ENCODE measurements at places on chromosomes 11 and 22.

DNA sequence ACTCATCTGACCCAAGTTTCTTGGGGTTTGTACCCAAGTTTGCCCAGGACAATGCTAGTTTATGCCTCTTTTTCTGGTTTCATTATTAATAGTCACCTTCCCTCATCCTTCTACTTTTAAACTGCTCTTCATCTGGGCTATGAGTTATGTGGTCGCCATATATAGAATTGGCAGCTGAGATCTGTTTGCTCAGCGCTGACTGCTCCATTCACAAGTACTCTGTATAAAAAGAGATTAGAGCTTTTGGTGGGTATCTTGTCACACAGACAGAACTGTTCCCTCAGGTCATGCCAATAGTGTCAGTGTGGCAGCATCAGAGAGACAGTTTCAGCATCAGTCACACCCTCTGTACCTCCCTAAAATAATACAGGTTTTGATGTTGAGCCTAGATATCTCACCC lies 326.0 kb downstream of the RAB38 start:
- no peak for DNase-seq

DNA sequence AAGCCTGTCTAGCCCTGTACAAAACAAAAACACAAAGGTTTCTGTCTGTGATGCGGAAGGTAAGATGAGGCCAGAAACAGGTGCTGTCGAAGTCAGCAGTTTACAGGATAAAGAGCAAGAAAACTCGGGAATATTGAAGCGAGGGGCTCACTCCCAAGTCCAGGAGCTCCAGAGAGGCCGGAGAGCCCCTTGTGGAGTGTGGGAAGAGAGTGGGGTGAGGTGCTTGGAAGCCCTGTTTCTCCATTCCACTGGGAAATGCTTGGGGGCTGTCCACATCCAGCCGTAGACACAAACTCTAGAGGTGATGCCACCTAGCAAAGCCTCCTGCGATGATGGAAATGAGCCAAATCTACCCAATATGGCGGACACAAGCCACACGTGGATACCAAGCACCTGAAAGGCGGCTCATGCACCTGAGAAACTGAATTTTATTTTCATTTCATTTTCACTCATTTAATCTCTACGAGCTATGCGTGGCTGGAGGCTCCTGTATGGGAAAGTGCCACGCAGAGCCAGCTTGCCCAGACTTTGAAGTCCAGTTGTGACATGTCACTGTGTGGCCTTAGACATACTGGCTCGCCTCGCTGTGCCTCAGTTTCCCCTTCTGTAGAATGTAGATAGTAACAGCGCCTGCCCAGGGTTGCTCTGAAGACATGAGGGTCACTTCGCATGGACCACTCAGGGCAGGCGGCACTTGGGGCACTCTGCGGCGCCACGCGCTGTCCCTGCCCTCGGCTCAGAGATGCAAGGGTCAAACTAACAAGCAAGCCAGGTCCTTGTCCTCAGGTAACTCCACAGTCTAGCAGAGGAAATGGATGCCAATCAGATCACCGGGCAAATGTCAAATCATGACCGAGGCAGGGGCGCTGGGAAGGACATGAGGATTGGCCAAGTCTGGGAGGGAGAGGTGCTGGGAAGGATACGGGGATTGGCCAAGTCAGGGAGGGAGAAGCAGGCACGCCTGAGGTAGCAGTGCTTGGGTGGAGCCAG lies 684.7 kb downstream of the TBC1D22A start:
- DNase-seq: no peak

DNA sequence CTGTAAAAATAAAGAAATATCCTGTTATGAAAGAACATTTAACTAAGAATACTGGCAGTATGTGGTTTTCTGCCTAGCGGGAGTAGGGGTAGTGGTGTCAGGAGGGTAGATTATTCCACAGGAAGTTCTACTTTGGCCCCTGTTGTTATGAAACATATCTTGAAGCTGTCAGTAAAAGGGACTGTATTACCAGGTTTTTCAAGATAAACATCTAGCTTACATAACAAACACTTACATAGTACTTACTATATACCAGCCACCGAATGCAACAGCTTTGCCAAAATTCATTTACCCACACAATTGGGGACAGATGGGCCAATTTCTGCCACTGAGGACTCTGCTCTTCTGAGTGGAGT lies 3.7 kb downstream of the TMEM123 start:
- no peak for DNase-seq

- DNase-seq: no peak
Measured at GRCh38 chr22:36323182-36323854, 64.4 kb downstream of the MYH9 start.

DNA sequence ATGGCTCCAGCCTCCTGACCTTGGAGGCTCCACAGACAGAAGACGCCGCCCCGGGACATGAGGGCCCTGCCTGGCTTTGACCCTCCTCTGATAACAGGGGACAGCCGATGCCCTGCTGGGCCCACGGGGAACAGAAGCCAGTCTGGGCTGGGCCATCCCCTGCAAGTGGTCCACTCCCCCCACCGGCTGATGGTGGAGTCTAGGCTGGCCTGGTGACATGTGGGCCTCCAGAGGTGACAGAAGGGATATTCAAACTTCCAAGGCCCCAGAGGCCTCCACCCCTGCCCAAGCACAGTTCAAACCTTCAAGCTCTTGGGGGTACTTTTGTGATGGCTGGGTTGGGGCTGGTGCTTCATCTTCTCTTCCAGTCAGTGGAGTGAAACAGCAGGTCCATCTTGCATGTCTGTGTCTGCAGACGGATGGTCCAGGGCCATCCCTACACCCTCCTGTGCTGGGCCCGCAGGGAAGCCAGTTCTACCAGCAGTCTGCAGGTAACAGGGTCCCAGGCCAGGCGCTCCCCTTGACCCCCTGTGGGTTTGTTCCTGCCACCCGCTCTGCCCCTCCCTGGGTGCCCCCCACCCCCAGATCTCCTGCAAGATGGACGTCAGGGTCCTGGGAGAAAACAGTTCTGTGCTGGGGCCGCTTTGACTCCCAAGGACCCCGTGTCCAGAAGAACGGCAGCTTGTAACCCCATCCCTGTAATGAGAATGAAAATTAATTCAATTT lies 929.9 kb downstream of the BRD1 start:
- no peak for DNase-seq

DNA sequence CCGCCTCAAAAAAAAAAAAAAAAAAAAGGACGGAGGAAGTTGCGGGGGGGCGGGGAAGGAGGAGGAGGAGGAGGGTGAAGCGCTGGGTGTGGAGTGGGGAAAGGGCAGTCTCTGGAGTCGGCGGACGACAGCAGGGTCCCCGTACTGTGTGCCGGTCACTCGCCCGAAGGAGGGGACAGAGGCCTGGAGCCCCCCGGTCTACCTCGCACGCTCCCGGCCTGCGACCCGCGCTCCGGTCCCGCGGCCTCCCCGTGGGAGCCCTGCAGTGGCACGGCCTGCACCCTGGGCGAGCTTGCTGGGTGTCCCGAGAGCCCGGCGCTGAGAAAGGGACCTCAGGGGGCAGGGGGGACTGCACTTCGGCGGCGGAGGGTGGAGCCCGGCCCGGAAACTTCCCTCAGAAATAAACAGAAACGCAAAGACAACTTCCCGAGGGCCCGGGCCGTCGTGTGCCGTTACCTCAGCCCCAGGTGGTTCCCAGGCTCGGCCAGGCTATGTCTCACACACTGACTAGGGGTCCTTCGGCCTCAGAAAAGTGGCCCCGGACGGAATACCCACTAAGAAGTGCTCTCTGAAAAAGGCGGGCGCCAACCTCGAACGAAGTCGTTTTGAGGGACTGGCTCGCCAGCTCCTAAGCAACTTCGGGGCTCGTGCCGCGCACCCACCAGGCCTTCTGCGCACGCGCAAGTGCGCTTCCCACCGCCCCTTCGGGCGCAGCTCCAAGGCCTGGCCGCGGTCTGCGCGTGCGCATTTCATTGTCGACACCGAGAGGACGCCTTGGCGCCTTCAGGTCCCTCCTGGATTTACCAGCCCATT lies at the start of gene MAJIN:
Gene MAJIN (minus strand): TSS at position 688 of the 813 bp plus-strand sequence. CDS start 12,703 bp downstream, outside the sequence.
- DNase-seq: peak; percentile 73

- no peak for DNase-seq
Measured at GRCh38 chr11:116563028-116563711, 209.6 kb downstream of the BUD13 start.

- no peak for DNase-seq
Measured at GRCh38 chr11:1218256-1218787, 4.5 kb upstream of the MUC5B start.

GRCh38 chr22:39743935-39744334 lies 149.6 kb downstream of the ENTHD1 start:
- DNase-seq: no peak

DNA sequence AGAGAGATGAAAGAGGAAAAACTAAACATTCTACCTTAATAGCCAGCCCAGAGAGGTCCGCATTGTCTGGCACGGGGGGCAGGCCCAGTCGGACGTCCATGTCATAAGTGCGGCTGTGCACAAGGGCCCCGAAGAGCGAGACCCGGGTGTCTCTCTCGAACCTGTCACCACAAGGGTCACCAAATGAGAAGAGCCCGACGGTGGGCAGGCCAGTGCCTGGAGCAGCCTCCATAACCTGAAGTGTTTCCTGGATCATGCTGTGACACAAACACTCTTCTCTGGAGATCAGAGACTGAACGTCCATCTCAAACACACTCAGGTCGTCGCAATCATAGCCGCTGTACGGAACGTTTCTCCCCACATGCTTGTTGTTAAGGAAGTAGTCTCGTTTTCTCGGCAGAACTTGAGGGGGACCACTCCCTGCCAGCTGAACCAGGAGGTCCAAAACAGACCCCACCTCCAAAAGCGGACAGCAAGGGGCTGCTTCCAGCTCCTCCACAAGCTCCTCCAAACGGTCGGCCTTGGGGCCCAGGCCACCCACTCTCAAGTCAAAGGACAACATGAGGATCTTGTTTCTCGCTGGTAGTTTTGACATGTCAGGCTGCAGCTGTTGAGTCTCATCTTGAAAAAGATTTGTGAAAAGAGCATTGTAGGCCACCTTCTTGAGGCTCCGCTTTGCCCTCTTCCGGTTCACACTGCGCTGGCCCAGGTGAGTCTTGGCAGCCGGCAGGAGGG lies 971 bp downstream of the TUBGCP6 start:
- DNase-seq: no peak

- DNase-seq: no peak
Measured at GRCh38 chr22:30078320-30079311, 1.6 kb upstream of the HORMAD2 start.

DNA sequence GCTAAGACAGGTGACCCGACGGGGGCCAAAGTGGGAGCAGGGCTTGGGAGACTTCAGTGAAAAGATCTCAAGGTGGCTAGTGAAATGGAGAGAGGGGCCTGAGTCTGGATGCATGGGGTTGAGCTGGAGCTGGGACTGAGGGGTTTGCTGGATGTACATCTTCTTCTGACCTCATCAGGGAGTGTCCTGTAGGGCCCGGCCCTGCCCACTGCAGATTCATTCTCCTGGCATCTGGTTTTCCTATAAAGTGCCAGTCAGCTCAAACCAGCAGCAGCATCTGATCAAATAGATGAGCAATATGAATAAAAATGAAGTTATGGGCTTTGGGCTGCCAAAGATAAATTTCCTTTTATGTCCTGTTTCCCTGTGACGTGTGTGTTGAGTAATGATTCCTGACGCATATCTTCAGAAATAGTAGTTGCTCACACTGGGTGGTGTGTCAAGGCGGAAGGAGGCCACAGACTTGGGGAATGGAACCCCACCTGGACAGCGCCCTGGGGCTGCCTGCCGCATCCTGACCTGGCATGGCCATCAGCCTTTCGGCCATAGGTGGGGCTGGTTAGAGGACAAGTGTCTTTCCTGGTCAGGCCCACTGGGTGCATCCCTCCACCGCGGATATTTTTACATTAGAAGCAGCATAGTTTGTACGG lies 135.4 kb downstream of the OSBP2 start:
- no peak for DNase-seq

GRCh38 chr22:27775758-27776649 lies 25.6 kb downstream of the MN1 start:
- no peak for DNase-seq

GRCh38 chr11:58658623-58659022 lies 36.2 kb downstream of the CNTF start:
- DNase-seq: no peak

DNA sequence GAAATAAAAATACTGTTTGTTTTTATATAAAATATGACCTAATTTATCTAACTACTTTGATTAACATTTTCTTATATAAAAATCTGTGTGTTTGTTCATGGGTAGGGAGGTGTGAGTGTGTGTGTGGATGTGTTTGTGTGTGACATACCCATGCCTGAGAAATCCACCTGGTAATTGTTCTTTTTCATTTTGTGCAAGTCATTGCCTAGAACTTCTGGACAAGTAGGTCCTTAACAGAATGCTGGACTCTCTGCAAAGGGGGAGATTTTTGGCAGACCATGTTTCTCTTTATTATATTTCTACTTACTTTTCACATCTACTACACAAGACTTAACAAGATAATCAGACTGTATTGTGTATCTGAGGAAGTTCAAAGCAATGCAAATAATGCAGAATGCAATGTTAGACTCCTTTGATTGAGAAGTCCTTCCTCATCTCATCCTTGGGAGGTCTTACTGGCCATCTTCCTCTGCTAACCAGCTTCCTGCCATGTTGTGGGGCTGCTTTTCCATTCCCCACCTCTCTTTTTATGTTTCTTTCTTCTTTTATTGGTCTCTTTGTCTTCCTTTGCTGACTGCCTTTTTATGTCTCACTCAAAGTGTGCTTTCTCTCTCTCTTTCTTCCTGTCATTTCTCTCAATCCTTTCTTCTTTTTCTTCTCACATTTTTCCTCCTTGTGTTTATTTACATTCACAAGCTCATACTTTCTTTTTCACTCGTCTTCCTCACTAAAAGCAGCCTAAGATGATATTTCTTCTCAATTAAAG lies 1017.0 kb upstream of the CNTN5 start:
- DNase-seq: no peak

- no peak for DNase-seq
Measured at GRCh38 chr11:120055646-120056045, 82.3 kb downstream of the TRIM29 start.

GRCh38 chr22:19772673-19773469 lies 12.3 kb downstream of the TBX1 start:
- DNase-seq: no peak

GRCh38 chr22:50507421-50507990 lies at the start of gene LMF2:
Gene LMF2 (minus strand): TSS chr22:50507702. CDS start chr22:50507675, 27 bp downstream.
- peak; percentile 100 for DNase-seq

DNA sequence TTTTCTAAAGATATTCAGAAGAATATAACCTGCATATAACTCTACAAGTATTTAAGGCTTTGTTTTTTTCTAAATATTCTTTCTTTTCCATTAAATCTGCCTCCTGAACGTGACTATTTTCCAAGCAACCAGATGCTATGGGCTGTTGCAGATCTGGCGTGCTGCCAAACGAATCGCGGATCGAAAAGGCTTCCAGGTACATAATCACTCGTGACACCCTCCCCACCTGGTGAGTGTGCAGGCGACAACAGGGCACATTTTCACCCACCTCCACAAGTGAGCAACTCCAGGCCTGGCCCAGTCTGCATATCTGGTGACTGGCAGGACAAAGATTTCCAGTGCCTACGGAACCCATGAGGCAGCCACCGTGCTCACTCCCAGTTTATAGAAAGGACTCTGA lies 660.1 kb downstream of the OPCML start:
- DNase-seq: no peak

- peak; percentile 95 for DNase-seq
Measured at GRCh38 chr11:68839054-68839865, 2.5 kb downstream of the CPT1A start.

- no peak for DNase-seq
Measured at GRCh38 chr22:47032956-47033647, 270.7 kb downstream of the TBC1D22A start.

GRCh38 chr22:17303840-17304779 lies 65.2 kb upstream of the CECR2 start:
- DNase-seq: no peak

Data from activated gamma-delta T cell (primary cell).